CD4-positive, alpha-beta T cell treated with Interleukin-4 for 1 hour (primary cell): ENCODE measurements at places on chromosomes 1 and 21.

DNA sequence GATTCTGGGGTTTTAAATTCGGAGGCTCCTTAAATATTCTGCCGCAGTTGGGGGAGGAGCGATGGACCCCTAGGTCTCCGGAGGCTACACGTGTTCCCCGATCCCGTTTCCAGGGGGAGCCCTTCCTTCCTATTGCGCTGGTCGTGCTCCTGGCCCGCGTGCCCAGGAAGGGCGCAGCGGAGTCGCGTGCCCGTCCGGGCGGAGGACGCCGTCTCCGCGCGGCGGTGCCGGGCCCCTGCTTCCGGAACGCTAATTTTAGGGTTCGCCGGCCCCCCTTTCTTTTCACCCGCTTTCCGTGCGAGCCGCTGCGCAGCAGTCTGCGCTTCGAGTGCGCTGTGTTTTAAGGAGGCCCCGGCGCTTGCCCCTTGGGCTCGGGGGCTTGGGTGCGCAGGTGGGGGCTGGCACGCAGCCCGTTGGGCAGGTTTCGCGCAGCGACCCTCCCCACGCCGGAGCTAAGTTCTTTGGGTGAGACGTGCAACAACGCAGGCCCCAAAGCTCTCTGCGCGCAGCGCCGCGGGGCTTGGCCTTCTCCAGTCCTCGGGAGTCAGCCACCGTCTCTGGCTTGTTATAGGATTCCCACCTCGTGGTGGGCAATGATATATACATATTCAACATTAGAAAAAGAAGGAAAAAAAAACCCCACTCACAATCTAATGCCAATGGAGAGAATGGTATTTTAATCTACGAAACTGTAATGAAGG is 43.5 kb upstream of the DNAJC6 start:
- DNase-seq = peak; percentile 40

- DNase-seq = no peak
Observed at GRCh38 chr1:34714386-34714785, 40.5 kb upstream of the GJB5 start.

GRCh38 chr1:15985611-15986297 is 9.9 kb upstream of the ZBTB17 start:
- DNase-seq = no peak

DNA sequence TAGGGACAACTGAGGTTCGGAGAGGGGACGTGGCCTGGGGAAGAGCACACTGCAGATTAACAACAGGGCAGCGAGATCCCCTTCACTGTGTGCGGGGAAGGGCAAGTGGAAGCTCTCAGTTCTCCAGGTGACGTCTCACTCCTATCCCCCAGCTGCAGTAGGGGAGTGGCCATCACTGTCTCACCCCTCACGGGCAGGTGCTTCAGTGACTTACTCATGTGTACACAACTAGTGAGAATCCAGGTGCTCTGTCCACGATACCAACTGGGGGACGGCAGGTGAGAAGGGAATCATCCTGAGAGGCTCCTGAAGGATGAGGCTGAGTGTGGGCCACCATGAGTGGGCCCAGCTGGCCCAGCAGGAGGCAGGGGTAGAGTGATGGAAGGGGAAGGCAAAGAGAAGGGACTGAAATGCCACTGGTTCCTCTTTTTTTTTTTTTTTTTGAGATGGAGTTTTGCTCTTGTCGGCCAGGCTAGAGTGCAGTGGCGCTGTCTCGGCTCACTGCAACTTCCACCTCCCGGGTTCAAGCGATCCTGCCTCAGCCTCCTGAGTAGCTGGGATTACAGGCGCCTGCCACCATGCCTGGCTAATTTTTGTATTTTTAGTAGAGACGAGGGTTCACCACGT is 25.9 kb downstream of the RHBG start:
- DNase-seq = no peak

GRCh38 chr1:109438798-109439297 is 12.6 kb upstream of the PSMA5 start:
- no peak for DNase-seq
